Right cardiac atrium (tissue), 5 donors: ENCODE measurements at places on chromosomes 4 and X. TPM values are rescaled to one million over a fixed set of nuclear protein-coding genes. Genes with fewer than 3 reads are reported as not detected.

CRMP1 gene
- 0.43 TPM for polyA plus RNA-seq

GABRB1 gene
- polyA plus RNA-seq: 1.00 TPM

HSD17B13 gene
- 0.14 TPM for polyA plus RNA-seq

WFS1 gene
- polyA plus RNA-seq: 53.3 TPM

BEX5 gene
- 2.4 TPM for polyA plus RNA-seq

SPINK2 gene
- 36.1 TPM for polyA plus RNA-seq

MAGEA1 gene
- not detected for polyA plus RNA-seq

ESX1 gene
- not detected for polyA plus RNA-seq

COX7B2 gene
- not detected for polyA plus RNA-seq

XPNPEP2 gene
- 1.3 TPM for polyA plus RNA-seq

PCGF3 gene
- 30.1 TPM for polyA plus RNA-seq

UGT2A1 gene
- not detected for polyA plus RNA-seq

NAA11 gene
- not detected for polyA plus RNA-seq

KCND1 gene
- polyA plus RNA-seq: 0.97 TPM

STAP1 gene
- not detected for polyA plus RNA-seq

HTN3 gene
- polyA plus RNA-seq: not detected

NALF2 gene
- 120 TPM for polyA plus RNA-seq

RTL5 gene
- polyA plus RNA-seq: 2.7 TPM

STATH gene
- not detected for polyA plus RNA-seq

ZCCHC12 gene
- 0.05 TPM for polyA plus RNA-seq

MAGEB2 gene
- not detected for polyA plus RNA-seq

SPRY1 gene
- 21.3 TPM for polyA plus RNA-seq

GDPD2 gene
- not detected for polyA plus RNA-seq

CT45A10 gene
- not detected for polyA plus RNA-seq

LRIT3 gene
- polyA plus RNA-seq: 0.07 TPM

RIBC1 gene
- 1.1 TPM for polyA plus RNA-seq

AWAT2 gene
- polyA plus RNA-seq: not detected

SRPX2 gene
- polyA plus RNA-seq: 4.1 TPM

MAGEA11 gene
- not detected for polyA plus RNA-seq

CHRNA9 gene
- not detected for polyA plus RNA-seq
